Activated naive CD4-positive, alpha-beta T cell treated with anti-CD3 and anti-CD28 coated beads, Interleukin-2, amount 10 ng/mL, durations not matched to agents 7 days and 5 days (primary cell): ENCODE measurements at places on chromosomes 11 and 22.
A peak's percentile ranks its signal among the peaks of the same experiment; 100 is the strongest.

- no peak overlapping the region for H3K4me3 ChIP-seq
- no peaks in the 10 kb centered on the region for H3K27me3 ChIP-seq
- H3K27ac ChIP-seq, result no peak overlapping the region
- H3K36me3 ChIP-seq, result no peaks in the 10 kb centered on the region
- H3K4me1 ChIP-seq, result no peaks in the 10 kb centered on the region
Measured at GRCh38 chr11:81224396-81224795, 1509.3 kb downstream of the FAM181B start.

DNA sequence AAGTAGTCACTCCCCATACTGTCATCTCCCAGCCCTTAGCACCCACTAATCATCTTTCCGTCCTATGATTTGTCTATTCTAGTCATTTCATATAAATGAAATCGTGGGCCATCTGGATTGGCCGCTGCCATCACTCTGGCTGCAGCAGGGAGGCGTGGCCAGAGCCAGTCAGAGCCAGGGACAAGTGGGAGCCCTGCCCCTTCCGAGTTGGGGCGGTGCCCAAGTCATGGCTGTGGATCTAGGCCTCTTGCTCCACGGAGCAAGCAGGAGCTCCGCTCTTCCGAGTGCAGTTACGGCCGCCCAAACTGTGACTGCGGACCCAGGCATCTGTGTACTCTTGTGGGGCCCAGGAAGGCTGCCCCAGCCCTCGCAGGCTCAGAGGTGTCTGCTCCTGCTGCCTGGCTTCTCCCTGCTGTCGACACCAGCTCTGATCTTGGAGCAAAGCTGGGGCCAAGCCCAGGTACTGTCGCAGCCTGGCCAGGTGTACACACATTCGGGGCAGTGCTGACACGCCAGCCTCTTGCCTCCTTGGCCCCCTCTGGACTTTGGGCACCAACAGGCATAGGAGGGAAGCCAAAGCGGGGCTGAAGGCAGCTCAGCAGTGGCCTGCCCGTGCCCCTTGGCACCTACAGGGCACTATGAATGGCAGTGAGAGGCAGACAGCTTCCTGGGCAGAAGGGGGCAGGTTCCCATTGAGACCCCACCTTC, 8.4 kb downstream of the MRPL48 start:
- no peak overlapping the region for H3K27ac ChIP-seq
- peaks cover 9% of the 10 kb centered on the region for H3K36me3 ChIP-seq

DNA sequence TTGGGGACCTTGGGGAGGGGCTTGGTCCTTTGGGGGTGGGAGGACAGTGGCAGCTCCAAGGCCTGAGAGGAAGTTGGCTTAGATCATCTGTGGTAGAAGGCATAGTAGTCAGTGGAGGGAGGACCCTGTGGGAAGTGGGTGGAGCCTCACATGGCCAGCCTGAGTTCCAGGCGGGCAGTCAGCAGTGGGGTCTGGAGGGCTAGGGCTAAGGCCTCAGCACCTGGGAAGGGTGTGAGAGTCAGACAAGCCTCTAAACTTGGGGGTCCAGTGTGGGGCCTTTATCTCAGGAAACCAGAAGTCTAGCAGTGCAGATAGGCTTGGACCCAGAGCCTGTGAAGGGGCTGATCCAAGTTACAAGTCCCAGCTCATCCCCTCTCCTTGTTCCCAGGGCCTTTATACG, 4.0 kb downstream of the NLRX1 start:
- DNase-seq, result no peak
- H3K27me3 ChIP-seq, result no peaks in the 10 kb centered on the region
- H3K27ac ChIP-seq, result no peak overlapping the region
- H3K4me1 ChIP-seq, result peaks cover 37% of the 10 kb centered on the region

- peaks cover 7% of the 10 kb centered on the region for H3K27me3 ChIP-seq
- no peak overlapping the region for H3K4me3 ChIP-seq
- H3K36me3 ChIP-seq, result no peaks in the 10 kb centered on the region
- H3K4me1 ChIP-seq, result no peaks in the 10 kb centered on the region
Measured at GRCh38 chr11:131186629-131187101, 183.8 kb upstream of the NTM start.

- no peaks in the 10 kb centered on the region for H3K36me3 ChIP-seq
- peaks cover 5% of the 10 kb centered on the region for H3K27me3 ChIP-seq
- peaks cover 5% of the 10 kb centered on the region for H3K4me1 ChIP-seq
- no peak overlapping the region for H3K27ac ChIP-seq
Measured at GRCh38 chr11:112597286-112597790, 336.7 kb upstream of the PLET1 start.

- no peak overlapping the region for H3K27ac ChIP-seq
- H3K4me3 ChIP-seq, result no peak overlapping the region
- no peaks in the 10 kb centered on the region for H3K27me3 ChIP-seq
- H3K4me1 ChIP-seq, result peaks cover 26% of the 10 kb centered on the region
Measured at GRCh38 chr22:36773935-36774334, 2.0 kb downstream of the IFT27 start.

DNA sequence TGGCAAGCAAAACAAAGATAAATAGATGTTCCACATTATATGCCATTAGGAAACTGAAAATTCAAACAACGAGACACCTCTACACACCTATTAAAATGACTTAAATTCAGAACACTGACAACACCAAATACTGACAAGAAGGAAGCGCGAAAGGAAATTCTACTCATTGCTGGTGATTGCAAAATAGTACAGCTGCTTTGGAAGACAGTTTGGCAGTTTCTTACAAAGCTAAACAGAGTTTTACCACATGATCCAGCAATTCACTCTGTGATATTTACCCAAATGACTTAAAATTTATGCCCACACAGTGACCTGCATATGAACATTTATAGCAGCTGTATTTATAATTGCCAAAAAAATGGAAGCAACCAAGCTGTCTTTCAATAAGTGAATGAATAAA, 232.6 kb downstream of the CASP12 start:
- peaks cover 4% of the 10 kb centered on the region for H3K36me3 ChIP-seq
- H3K27me3 ChIP-seq, result no peaks in the 10 kb centered on the region
- H3K4me1 ChIP-seq, result peaks cover 12% of the 10 kb centered on the region
- H3K4me3 ChIP-seq, result no peak overlapping the region
- DNase-seq, result no peak

DNA sequence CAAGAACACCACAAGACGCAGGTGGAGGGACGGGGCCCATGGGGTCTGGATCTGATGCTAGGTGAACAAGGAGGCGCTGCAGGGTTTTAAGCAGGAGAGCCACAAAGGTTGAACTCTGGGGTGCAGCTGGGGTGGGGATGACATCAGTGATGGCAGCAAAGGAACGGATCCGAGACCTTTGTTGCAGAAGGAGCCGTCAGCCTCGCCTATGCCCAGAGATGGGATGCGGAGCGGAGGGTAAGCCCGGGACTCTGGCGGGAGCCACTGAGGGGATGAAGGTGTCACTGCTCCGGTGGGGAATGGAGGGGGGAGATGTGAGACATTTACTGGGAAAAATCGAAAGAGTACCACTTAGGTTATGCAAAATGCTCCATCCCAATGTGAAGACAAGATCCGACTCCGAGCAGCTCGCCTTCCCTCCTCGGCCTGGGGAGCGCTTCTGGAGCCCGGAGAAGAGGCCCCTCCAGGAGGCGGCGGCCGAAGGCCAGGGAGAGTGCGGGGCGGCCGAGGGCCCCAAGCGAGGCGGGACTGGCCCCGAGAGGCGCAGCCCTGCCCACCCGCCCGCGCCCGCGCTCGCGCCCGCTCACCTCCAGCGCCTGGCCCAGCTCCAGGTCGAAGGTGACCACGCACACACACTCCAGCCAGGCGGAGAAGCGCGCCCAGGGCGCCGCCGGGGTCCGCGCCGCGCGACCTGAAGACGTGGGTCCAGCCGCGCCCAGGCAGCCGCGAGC, 422 bp downstream of the DENND6B start:
- H3K27ac ChIP-seq, result peak overlapping the region; percentile 15
- H3K36me3 ChIP-seq, result no peaks in the 10 kb centered on the region
- peaks cover 13% of the 10 kb centered on the region for H3K4me1 ChIP-seq
- DNase-seq, result no peak
- H3K4me3 ChIP-seq, result peak overlapping the region; percentile 75

GRCh38 chr11:119755356-119756071, 26.5 kb upstream of the NECTIN1 start:
- H3K27ac ChIP-seq, result no peak overlapping the region
- no peaks in the 10 kb centered on the region for H3K4me1 ChIP-seq
- H3K36me3 ChIP-seq, result no peaks in the 10 kb centered on the region
- no peak for DNase-seq

GRCh38 chr22:26304730-26305129, 124.3 kb upstream of the ASPHD2 start:
- no peak overlapping the region for H3K4me3 ChIP-seq
- no peaks in the 10 kb centered on the region for H3K36me3 ChIP-seq
- H3K4me1 ChIP-seq, result no peaks in the 10 kb centered on the region
- DNase-seq, result no peak

DNA sequence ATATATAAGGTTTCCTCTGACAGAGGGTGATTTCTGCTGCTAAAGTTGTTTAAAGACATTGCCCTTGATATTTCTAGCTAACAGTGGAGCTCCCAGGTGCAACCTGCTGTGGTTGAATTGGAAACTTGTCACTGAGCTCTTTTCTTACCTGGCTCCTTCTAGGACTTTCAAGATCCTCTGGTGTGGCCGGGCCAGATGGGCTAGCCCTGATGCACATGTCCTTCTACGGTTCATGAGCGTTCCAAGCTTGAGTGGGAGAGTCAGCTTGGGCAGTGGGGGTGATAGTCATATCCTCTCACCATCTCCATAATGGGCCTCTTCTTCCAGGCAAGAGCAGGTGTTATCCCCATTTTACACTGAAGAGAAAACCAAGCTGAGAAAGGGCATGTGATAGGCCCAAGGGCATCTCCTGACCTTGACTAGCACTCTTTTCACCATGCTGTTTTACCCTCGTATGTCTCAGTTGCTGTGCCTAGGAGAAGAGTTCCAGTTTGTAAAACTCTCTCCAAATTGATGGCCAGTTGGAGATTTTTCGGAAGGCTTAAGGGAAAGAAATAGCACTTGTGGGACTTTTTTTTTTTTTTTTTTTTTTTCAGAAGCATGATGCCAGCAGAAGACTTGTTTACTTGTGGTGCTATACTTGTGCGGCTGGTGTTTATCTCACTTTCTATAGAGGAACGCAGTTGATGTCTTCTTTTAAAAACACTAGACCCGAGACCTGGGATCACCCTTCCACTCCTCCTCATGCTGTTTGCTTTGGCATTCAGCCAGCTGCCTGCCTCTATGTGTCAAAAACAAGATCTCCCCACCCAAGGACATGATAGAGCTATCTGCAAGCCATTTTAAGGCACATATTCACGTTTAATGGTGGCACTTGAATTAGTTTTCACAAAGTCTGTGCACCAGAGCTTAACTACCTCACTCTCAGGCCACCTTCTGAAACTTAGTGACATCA, 32.6 kb downstream of the TEAD1 start:
- no peaks in the 10 kb centered on the region for H3K36me3 ChIP-seq
- no peaks in the 10 kb centered on the region for H3K4me1 ChIP-seq
- no peak for DNase-seq
- no peak overlapping the region for H3K27ac ChIP-seq
- H3K4me3 ChIP-seq, result no peak overlapping the region

DNA sequence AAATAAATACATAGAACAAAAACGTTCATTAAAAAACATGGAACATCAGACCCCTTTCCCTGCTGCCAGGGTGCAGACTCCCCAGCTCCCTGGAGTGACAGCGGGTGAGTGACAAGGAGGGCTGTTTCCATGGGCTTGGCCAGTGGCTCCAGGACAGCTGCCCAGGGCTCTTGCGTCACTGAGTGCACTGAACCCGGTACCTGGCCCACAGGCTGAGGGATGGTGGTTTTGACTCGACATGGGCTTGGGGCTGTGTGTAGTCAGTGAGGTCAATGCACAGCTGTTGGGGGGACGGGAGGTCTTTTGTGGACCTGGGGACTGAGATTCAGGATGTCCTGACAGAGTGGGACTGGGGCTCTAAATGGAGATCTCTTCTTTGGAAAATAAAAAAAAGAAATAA, 142.1 kb upstream of the B3GAT1 start:
- H3K4me1 ChIP-seq, result no peaks in the 10 kb centered on the region
- H3K27me3 ChIP-seq, result peaks cover 30% of the 10 kb centered on the region
- H3K4me3 ChIP-seq, result no peak overlapping the region
- H3K36me3 ChIP-seq, result no peaks in the 10 kb centered on the region

GRCh38 chr11:16278273-16278672, 78.1 kb downstream of the SOX6 start:
- no peaks in the 10 kb centered on the region for H3K4me1 ChIP-seq
- H3K27me3 ChIP-seq, result no peaks in the 10 kb centered on the region
- no peak for DNase-seq
- H3K4me3 ChIP-seq, result no peak overlapping the region
- no peaks in the 10 kb centered on the region for H3K36me3 ChIP-seq

- no peak overlapping the region for H3K27ac ChIP-seq
- no peaks in the 10 kb centered on the region for H3K36me3 ChIP-seq
- no peaks in the 10 kb centered on the region for H3K4me1 ChIP-seq
- no peak overlapping the region for H3K4me3 ChIP-seq
- H3K27me3 ChIP-seq, result peaks cover 4% of the 10 kb centered on the region
- DNase-seq, result no peak
Measured at GRCh38 chr22:32583921-32584335, 109.3 kb downstream of the FBXO7 start.

DNA sequence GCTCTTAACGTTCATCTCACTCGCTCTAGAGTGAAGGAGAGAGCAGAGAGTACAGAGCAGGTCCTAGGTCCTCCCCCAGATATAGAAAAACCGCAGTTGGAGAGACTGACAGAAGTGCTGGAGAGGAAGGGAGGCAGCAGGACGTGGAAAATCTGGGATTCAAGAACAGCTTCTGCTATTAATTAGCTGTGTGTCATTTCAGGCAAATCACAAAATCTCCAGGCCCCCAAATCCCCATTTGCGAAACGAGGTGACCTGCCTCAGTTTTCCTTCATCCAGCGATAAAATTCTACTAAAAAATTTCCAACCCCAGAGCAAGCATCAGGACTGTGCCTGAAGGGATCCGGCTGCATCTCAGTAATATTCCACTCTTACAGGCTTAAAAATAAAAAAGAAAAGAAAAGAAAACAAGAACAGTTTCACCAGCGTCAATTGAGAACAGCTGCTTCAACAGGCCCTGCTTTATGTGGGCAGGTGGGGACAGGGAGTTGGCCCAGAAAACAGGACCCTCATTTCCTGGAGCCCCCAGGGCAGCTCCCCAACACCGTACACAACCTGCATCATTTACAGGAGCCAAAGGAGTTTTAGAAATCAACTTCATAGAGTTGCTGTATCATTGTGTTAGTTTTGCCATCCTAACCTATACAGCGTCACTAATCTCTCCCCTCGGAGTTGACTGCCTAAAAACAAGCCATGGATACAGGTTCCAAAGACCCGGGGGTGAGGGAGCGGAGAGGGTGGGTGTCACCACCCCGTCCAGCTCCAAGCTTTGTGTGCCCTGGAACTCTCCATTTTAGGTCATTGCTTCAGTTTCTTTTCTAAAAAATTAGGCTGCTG, 2.3 kb upstream of the MALAT1 start:
- peaks cover 43% of the 10 kb centered on the region for H3K4me1 ChIP-seq
- no peak overlapping the region for H3K27ac ChIP-seq
- H3K27me3 ChIP-seq, result peaks cover 4% of the 10 kb centered on the region
- no peak overlapping the region for H3K4me3 ChIP-seq
- H3K36me3 ChIP-seq, result peaks cover 2% of the 10 kb centered on the region
- DNase-seq, result peak; percentile 48
